Forelimb muscle (tissue), 1 donor: ENCODE measurements at places on chromosomes 13 and 19. TPM values are rescaled to one million over a fixed set of nuclear protein-coding genes. Genes with fewer than 3 reads are reported as not detected.

DNA sequence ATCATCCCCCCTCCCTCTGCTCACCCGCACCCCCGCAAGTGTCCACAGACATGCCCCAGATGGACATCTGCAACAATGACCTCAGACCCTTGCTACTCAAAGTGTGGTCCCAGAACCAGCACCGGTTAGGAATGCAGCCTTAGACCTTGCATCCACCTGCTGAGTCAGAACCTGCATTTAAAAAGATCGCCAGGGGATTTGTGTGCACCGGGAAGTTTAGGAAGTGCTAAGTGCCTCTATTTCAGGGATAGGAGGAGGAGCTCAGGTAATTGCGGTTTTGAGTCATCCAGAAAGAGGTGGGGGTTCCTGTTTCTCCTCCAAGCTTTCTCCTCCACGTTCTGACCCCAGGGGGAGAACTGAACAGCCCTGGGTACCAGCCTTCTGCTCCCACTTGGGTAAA is 46.2 kb downstream of the CACNA1A start:
- DNase-seq, result no peak

GRCh38 chr19:57648331-57649003 is 15.5 kb downstream of the ZNF211 start:
- no peak for DNase-seq

DNA sequence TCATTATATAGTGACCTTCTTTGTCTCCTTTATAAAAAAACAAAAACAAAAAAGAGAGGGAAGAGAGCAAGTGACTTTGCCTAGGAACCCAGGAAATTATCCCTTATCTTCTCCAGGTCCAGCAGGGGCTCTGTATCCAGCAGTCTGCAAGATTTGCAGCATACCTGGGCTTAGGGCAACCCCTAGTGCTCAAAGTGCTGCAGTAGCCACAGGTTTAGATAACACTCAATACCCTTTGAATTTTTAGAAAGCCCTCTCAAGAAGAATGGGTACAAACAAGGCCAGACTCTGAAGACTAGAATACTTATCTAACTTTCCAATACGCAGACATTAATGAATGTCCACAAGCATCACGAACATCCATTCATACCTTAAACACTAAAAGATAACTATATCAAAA is 43.2 kb downstream of the CCNA1 start:
- DNase-seq, result no peak

- no peak for DNase-seq
Measured at GRCh38 chr19:4077800-4078684, 11.3 kb upstream of the ZBTB7A start.

DNA sequence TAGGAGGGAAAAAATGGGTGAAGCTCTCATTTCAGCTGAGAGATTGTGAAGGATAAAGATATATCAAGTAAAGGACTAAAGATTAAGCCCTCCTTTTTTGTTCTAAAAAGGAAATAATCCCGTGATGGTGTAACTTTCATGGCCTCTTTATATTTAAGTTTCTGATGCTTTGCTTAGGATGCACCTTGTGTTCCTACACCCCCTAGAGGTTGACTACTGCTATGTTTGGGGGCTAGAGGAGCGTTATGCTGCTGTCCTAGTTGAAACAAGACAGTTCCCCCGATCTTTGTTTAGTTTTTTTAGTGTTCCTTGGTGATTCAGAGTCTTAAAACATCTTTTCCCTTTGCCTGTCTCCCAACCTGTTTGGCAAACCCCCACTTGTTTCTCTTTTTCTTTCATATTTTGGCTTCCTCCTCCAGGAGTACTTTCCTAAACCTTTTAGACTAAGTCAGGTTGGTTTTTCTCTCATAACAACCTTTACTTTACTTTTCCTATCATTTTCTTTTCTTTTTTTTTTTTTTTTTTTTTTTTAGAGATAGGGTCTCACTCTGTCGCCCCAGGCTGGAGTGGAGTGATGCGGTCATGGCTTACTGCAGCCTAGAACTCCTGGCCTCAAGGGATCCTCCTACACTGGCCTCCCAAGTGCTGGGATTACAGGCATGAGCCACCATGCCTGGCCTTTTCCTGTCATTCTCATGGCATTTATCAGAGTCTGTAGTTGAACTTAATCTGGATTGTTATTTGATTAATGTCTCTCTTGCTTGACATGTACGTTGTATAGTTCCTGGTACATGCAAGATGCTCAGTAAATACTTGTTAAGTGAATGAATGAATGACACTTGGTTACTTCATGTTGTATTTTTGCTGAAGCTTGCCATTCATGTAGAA is 2.8 kb downstream of the UBA2 start:
- no peak for DNase-seq

GRCh38 chr19:51226067-51226466 is 1.2 kb downstream of the CD33 start:
- DNase-seq, result no peak

DNA sequence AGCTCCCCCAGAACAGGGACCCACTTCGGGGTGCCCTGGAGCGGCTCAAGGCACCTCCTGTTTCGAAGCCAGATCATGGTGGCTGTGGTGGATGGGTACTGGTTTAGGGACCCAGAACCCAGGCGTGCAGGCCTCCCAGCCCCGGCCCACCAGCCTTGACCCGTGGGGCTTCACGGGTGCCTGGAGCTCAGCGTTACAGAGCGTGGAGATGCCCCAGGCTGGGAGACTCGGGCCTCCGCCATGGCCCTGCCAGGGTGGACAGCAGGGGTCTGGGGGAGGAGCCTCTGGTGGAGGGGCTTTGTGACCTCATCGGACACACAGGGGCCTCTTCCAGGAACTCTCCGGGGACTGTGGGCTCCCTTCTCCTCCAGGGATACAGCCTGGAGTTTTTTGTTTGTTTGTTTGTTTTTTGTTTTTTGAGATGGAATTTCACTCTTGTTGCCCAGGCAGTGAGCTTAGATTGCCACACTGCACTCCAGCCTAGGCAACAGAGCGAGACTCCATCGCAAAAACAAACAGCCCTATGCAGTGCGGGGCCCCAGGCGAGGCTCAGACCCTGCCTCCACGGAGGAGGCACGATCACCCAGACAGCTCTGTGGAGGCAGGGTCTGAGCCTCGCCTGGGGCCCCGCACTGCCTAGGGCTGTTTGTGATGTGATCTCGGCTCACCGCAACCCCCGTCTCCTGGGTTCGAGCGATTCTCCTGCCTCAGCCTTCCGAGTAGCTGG is at the start of gene GARIN5B:
GARIN5B (minus strand) TSS at position 271 of the 727 bp plus-strand sequence; CDS start at position 77, 194 bp downstream.
- DNase-seq, result no peak

APOC4 gene
- not detected for polyA plus RNA-seq

ATP8A2 gene
- 2.1 TPM for polyA plus RNA-seq
